ENCODE measurements at places on chromosomes 7 and 10.

DNA sequence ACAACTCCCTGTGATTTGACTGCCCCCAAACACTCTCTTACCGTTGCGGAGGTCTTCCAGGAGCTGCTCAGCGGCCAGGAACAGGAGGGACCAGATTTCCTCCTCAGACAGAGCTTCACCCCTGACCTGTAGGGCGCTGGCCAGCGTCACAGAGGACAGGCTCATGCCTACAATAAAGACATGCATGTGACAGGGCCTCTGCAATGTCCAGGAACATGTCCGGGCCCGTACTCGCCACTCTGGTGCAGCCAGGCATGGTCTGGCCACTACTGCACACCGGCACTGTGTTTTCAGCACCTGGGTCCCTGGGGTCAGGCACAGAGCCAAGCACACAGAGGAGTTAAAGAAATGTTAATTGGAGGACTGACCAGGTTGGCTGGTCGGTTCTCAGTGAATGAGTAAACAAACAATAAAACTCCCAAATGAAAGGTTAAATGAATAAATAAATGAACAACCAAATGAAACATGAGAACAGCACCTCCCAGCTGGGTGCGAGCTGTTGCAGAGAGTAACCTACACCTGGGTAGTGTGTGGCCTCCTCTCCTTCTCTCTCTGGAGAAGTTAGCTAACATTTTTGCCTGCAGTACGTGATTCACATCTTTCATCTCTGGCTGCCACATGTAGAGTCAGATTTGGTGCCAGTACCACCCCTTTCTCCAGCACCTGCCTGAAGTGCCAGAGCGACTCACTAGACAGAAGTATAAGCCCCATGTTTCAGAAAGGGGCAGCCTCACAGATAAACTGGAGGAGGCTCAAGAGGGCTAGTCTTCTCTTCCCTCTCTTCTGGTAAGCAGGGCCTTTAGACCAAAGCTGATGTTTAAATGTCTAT, 22.8 kb downstream of the FRMPD2 start:
- DNase-seq, result no peak

GRCh38 chr7:70588191-70588921, 543.6 kb upstream of the GALNT17 start:
- DNase-seq, result no peak

DNA sequence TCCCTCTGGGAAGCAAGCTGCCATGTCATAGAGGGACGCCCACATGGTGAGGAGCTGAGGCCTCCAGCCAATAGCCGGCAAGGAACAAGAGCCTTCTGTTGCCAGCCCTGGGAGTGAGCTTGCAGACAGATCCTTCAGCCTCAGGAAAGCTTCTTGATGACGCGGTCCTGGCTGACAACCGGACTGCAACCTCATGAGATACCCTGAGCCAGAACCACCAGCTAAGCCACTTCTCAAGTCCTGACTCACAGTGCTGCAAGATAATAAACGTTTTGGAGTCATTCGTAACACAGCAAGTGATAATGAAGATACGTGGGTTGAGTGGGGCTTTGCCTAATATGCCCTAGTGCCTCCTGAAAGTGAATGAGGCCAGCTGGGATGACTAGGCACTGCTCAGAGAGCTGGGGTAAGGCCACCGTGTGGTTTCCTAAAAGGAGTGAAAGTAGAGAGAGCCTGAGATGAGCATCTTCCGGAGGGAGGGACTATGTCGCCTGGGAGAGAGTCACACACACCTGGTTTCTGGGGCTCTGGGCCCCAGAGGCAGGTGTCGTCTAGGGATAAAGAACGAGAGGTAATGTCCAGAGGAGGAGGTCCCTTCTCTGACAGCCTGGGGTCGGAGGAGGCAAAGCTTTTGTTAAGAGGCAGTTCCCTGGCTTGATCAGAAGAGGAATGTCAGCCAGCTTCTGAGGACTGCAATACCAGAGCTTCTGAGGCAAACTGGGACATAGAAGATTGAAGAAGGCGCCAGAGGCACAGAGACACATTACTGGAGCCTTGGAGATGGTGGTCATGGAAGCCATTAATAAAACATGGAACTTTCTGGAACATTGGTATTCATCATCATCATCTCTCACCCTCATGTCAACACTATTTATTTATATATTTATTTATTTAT, 53.6 kb downstream of the PYROXD2 start:
- peak; percentile 73 for DNase-seq

GRCh38 chr10:20936396-20936795, 39.3 kb upstream of the NEBL start:
- DNase-seq, result no peak

DNA sequence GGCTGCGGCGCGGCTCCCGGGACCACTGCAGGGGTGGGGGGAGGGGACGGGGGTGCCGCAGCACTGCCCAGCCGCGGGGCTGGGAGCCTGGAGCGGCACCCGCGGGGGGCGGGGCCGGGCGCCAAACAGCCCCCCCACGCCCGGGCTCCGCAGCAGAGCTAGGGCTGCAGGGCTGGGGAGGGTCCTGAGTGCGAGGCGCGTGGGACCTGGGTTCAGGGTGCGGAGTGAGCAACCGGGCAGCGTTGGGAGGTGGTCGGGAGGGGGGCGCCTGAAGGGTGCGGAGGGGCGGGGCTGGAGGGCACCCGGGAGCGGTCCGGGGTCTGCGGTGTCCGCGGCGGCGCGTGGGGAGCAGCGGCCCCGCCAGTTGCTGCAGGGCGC, 528 bp downstream of the CAMK2G start:
- DNase-seq, result no peak

DNA sequence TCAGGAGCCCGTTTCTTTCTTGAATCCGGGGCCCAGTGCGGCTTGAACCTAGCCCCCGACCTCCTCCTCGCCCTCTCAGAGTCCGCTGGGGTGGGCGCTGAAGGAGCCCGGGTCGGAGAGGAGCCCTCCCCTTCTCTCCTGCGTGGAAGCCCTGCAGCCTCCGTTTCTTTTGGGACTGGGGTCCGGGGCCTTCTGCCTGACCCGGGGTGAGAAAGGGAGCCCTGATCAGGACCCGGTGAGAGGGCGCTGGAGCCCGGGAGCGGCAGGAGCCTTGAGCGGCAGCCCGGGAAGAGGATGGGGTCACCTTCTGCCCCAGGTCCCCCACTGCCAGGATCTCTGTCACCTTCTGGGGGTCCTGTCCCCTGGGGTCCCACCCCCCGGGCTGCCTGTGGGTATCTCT, 162.3 kb downstream of the ZNF33B start:
- DNase-seq, result no peak

Measured in activated CD8-positive, alpha-beta T cell treated with anti-CD3 and anti-CD28 coated beads for 36 hours (primary cell).